AG08396 (cell line): ENCODE measurements at places on chromosomes 4 and X.

DNA sequence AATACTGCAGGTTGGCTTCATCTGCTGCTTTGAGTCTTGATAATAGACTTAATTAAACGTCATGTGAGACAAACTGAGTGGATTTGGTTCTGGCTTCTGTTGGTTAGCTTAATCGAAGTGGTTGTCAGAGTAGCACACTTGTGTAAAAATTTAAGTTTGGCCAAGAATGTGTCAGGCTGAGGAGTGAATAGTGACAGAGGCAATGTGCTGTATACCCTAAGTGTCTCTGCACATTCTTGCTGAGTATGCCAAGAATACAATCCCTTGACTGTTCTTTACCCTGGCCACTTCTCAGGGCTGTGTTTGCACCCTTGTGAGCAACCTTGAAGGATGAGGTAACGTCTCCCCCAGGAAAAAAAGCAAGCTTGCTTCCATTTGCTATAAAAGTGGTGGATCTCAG lies 14.9 kb downstream of the RPS3A start:
- no peak for DNase-seq

DNA sequence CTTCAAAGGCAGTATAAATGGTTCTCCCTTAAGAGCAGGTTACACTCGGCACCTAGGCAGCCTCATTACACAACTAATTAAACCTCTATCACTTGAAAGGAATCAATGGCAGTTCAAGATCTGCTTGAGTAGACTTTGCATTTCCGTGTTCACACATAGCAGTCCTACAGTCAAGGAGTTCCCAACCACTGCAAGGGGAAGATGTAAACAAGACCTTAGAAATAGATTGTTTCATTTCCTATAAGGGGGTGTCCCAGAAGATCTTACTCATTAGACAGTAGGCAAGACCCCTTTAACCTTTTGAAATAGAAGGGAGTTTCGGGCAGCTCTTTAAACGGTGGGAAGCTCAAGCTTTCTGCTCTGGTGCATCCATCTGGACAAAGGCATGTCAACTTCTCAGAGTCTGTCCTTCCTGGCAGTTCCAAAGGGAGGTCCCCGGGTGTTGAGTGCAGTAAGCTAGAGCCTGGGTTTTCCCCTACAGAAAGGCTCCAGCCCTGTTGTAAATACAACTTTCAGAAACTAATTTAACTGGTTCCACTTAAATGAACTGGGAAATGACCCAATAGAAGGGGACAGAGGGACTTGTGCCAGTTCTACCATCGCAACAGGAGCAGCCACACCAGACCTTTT lies 150.8 kb downstream of the RBMX2 start:
- DNase-seq = no peak

GRCh38 chr4:162804351-162804924 lies 362.3 kb downstream of the NAF1 start:
- no peak for DNase-seq

GRCh38 chr4:83297548-83298260 lies 13.1 kb upstream of the COQ2 start:
- no peak for DNase-seq

DNA sequence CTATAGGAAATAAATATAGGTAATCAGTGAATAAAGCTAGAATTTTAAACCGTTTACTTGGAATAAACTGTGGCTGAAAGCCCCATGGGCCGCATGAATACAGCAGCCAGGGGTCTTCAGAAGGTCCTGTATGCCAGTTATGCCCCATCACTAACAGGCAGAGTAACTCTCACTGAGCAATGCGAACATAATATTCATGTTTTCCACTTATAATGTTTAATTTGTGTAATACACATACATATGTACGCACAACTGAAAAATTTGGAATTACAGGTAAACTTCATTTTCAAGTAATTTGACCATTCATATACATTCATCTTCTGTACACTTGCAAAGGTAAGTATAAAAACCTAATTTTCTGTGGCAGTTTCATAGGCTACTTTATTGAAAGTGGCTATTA lies 526.2 kb upstream of the ATOH1 start:
- DNase-seq = no peak

DNA sequence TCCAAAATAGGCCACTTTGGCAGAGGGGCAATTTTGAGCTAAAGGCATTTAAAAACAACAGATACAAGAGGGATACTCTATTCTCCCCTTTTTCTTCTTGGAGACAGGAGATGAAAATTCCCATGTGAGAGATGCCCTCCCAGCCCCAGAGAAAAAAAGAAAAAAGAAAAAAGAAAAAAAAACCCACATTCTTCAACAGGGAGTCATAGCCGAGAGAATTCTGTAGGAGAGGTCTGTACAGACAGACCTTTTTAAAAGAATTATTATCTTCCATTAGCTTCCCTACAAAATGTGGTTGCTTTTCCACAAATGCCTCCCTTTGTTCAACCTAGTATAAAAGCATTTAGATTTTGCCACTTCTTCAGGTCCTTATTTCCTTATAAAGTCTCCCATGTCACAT lies 89.9 kb downstream of the SPCS3 start:
- peak; percentile 15 for DNase-seq

DNA sequence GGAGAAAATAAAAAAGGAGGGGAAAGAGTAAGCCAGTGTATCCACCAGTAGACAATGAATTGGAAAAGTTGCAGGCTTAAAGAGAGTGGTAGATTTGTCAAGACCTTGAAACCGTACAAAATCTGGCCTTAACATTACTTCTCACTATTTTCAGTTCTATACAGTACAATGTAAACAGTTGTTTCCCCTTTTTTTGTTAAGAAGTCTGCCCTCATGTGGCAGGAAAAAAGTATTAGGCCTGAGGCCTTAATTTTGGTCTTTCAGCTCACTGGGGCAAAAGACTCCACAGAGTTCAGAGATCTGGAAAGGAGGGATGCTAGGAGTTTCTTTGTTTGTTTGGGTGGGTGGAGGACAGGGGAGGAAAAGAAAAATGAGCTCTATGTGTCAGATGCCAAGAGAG lies 92.8 kb upstream of the CCDC160 start:
- peak; percentile 5 for DNase-seq

GRCh38 chr4:180814875-180815417 lies 1428.3 kb upstream of the TENM3 start:
- DNase-seq = no peak

- peak; percentile 83 for DNase-seq
These were observed 11.3 kb upstream of the PLAC1 start for GRCh38 chrX:134669378-134670098.

DNA sequence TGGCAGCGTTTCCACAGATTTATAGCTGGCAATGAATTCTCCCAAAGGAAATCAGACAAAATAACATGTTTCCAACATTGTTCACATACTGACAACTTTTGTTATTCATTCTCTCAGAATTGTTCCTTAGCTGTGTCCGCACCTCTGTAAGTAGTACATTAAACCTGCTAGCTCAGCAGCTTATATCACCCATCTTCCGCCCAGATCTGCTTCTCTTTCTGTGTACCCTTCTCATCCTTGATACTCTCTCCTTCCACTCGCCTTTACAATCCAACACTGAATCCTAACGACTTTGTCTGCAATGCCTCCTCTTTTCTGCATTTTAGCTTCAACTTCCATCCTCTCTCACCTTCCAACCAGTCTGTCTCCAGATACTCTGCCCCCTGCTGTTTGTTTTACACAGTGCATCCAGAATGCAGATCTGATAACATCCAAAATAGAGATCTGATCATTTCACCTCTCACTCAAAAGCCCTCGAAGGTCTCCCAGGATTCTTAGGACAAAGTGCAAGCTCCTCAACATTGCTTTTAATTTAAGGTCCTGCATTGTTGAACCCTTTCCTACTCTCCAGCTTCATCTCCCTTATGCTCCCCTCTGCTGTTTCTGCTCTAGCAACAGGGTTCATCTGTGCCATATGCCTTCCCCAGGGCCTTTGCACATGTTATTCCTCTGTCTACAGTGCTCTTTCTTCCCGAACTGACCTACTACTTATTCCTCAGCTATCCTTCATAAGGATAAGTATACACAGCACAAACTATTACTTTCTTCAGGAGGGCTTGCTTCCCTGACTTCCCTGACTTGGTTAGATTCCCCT lies 67.3 kb upstream of the VBP1 start:
- peak; percentile 14 for DNase-seq

- no peak for DNase-seq
These were observed 14.5 kb upstream of the TXLNG start for GRCh38 chrX:16771483-16772398.

DNA sequence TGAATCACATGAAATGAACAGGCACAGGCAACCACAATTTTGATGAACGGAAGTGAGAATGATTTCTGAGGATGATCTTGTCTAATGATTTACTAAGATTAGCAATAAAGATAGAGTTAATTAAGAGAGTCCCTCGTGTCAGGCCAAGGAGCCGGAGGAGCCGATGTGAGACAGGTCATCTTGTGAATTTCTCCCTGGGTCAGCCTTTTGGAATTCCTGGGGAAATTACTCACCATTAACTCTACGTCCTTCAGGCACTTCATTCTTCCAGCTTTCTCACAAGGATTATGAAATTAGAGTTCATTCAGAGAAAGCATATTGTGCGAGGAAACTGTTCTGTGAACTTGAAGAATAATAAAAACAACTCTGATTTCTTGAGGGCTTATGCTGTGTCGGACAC lies 86.7 kb downstream of the PSAPL1 start:
- peak; percentile 29 for DNase-seq

DNA sequence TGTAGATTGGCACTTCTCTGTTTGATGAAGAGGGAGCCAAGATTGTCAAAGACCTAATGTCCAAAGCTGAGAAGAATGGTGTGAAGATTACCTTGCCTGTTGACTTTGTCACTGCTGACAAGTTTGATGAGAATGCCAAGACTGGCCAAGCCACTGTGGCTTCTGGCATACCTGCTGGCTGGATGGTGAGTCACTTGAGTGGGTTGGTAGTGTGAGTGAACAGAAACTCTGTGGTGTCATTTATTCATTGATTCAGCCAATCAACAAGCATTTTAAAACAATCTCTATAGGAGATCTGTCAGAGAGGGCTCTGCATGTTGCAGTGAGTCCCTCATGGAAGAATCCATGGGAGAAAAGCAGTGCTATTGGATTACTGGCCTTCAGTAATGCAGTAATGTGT lies 16.3 kb downstream of the TAF9B start:
- DNase-seq = peak; percentile 13

DNA sequence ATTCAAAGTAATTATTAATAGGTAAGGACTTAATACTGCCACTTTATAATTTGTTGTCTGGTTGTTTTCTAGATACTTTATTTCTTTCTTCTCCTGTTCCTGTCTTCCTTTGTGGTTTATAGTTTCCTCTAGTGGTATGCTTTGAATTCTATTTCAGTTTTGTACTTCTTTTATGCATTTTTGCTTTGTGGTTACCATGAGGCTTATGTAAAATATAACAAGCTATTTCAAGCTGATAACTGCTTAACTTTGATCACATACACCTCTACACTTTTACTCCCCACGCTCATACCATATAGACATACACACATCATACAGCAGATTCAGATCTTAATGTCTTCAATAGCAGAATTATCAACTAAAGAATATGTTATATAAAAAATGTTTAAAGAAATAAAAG lies 192.3 kb downstream of the SCFD2 start:
- DNase-seq = no peak

- no peak for DNase-seq
These were observed 43.3 kb downstream of the HOPX start for GRCh38 chr4:56637791-56638190.

- DNase-seq = no peak
These were observed at the start of gene SYTL5 for GRCh38 chrX:38006291-38006690. SYTL5 (plus strand) TSS chrX:38006553; CDS start chrX:38033890, 27,337 bp downstream.

GRCh38 chr4:156971165-156971675 lies 379 bp downstream of the PDGFC start:
- DNase-seq = peak; percentile 35

DNA sequence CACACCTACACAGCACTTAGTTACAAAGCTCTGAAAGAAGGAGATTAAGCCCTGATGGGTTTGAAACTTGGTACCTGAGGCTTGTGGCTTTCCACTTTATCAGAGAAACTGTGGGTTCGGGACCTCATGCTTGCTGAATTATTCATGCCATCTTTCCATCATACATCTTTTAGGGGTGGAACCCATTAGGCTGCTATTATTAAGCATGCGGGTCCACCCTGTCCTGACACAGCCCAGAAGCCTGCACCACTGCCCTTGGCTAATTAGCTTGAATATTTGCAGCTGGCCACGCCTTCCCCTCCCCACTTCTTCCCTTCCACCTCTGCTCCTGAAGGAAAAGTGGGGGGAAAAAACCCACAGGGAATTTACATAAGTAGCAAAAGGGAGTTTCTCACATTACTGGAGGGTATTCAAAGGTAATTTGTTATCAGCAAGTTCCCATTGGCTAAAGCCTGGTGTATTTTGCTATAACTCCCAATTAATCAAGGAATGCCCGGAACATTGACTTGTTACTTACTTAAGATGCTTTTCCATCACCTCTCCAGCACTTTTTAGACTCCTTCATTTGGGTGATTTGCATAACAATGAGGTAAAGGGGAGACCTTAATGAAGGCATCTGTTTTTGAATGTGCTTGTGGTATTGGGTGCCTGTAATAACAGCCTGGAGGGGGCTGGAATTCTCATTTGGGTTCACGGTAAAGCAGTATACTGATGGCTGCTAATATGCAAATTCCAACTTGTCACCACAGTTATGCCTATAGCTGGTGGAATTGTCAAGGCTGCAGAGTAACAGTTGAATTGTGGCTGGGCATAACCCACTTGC lies 231.7 kb upstream of the GATB start:
- DNase-seq = no peak

DNA sequence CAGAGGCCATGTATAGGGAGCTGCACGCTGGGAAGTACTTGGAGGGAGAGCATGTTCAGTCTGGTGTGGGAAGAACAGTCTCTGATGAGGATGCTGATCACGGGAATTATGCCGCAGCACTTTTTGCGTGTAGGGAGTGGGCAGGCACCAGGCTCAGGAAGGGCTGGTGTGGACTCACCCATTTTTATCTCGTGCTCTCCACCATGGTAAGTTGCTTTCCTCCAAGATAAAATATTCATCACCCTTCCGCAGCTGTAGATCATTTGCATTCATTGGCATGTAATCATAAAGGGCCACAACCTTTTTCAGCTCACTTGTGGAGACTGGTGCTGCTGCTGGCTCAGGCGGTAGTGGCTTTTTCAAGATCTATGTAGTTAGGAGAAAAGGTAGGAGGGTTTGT lies 11.8 kb upstream of the TIMM8A start:
- DNase-seq = no peak

GRCh38 chr4:57424232-57424897 lies 314.2 kb upstream of the IGFBP7 start:
- peak; percentile 47 for DNase-seq

GRCh38 chr4:7400671-7401298 lies 33.9 kb downstream of the PSAPL1 start:
- DNase-seq = no peak

- no peak for DNase-seq
These were observed 17.2 kb upstream of the PRSS48 start for GRCh38 chr4:151259752-151260151.

DNA sequence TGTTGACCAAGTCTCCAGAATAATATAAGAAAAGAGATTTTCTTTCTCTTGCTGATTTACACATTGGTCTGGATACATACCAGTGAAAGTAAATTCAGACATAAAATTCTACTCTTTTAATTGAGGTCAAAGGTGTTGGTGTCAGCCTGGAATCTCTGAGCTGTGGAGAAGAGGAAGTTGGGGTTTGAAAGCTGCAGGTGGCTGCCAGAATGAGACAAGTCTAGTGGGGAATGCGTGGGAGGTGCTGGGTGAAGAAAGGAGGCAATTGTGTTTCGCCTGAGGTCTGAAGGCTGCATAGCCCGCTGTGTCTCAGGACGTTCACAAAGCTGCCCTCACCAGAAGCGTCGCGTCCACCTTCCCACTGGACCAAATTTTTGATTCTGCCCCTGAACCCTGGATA lies 31.2 kb downstream of the PHEX start:
- no peak for DNase-seq
